ENCODE measurements at places on chromosomes 3 and 15. TPM values are rescaled to one million over a fixed set of nuclear protein-coding genes. Genes with fewer than 3 reads are reported as not detected.

- peak; percentile 100 for DNase-seq
Observed at GRCh38 chr15:71294911-71295602, 179.8 kb downstream of the THSD4 start.

DNA sequence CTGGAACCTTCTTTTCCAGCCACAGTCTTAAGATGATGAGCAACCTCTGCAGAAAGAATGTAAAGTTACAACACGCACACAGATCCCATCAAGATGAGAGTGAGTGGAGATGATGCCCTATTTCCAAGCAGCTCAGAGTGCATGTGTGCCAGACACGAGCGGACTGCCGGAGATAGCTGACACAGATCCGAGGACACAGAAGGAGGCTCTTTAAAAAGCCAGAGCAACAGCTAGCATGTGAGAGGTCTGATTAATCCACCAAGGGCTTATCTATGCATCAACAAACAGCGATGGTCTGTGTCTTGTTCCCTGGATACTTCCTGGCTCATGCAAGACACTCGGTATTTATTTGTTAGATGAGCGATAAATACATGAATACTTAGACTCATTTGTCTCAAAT lies 128.6 kb upstream of the DLG1 start:
- DNase-seq: no peak

DNA sequence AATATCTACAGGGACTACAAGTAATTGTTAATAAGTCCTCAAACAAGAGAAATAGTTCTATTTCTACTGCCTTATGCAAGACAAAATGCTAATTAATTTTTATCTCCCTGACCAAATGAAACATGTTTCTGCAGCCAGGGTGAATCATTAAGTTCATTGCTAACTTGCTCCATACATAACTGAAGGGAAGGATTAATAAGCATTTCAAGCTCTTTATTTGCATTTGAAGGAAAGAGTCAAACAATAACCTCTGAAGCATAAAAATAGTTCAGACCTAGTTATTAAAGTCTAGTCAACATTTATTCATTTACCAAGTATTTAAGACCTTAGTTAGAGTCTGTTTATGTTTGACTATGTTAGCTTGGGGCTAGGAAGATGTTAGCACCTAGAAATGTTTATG lies 120.0 kb downstream of the ATP1B3 start:
- DNase-seq: peak; percentile 12

DNA sequence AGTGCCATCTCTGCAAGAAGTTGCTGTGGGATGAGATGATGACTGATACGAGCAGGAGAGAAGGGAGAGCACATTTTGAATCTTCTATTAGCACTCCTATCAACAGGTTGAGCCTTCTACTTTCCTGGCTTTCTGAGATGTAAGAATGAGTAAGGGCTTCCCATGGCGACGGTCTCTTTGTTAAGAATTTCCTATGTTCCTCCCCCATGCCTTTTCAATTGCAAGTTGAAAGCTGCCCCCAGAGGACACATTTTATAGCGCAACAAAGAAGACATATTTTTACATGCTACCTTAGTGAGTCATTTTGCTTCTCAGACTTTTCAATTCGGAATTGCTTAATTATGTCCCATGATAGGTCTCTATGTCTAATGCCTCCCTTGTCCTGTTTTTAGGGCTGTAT lies 71.3 kb upstream of the LRTM1 start:
- DNase-seq: peak; percentile 76

- DNase-seq: no peak
Observed at GRCh38 chr3:121584418-121584817, 8.8 kb upstream of the FBXO40 start.

DNA sequence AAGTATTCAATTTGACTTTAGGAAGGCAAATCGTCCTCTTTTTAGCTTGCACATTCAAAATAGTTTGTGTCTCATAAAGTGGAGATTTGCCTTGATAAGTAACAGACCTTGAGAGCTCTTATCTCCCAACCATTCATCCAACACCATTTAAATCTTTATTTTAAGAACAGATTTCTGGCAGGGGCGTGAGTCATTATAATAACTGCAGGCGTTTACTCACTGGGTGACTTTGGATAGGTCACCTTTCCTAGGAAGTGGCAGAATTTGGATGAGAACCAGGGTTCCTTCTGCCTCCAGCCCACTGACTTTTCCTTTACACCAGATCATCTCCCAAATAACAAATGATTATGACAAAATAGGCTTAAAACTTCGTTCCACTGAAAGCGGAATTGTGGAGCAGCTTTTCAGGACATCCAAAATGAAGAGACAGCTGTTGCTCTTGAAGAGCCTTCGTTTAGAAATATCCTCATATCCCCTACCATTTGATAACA lies 5.0 kb downstream of the LMCD1 start:
- peak; percentile 78 for DNase-seq

GRCh38 chr15:83723216-83723615 lies 69.3 kb downstream of the ADAMTSL3 start:
- no peak for DNase-seq

DNA sequence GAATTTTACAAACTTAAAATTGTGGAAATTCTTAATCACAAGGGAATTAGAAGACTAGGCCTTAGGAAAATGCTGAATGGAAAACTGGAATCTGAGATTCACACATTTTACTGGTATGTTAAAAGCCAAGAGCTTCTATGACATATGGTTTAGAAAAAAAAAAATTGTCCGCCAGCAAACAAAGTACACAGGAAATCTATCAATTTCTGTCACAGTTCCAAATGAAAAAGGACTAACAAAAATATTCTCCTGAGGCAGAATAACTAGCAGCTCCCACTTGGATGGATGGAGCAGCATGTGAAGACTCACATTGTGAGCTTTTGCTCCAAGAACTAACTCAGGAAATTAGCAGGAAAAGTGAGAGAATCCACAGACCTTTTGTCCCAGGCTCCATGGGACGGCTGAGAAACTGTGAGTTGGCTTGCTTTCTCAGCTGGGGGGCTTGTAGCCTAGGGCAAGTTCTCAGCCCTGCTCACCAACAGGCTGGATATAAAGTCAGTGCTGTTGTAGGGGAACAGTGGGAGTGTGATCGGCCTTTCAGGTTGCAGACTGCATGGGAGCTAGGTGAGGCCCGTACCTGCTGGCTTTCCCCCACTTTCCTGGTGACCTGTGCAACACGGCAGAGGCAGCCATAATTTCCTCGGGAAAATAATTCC lies 731.1 kb upstream of the SGO1 start:
- DNase-seq: no peak

GRCh38 chr3:48428572-48429316 lies 1.1 kb downstream of the PLXNB1 start:
- DNase-seq: no peak

DNA sequence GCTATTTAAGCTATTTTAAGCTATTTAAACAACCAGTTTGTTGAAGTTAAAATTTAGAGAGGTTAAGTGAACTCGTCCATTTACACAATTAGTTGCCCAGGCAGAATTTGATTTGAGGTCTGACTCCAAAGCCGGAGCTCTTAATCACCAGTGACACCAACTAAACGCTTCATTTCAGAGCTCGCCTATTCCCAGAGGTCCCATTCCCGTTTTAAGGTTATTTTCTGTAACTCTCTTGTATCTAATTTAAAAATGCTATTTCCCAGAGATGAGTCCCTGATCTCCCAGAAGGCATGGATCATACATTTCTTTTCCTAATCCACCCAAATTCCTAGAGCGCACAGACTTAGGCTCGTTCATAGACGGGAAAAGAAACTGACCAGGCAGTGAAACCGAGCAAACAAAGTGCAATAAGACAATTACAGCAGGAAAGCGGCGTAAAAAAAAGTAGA lies 904 bp upstream of the MCTP2 start:
- no peak for DNase-seq

- DNase-seq: no peak
Observed at GRCh38 chr3:125078951-125079674, 23.3 kb upstream of the HEG1 start.

DNA sequence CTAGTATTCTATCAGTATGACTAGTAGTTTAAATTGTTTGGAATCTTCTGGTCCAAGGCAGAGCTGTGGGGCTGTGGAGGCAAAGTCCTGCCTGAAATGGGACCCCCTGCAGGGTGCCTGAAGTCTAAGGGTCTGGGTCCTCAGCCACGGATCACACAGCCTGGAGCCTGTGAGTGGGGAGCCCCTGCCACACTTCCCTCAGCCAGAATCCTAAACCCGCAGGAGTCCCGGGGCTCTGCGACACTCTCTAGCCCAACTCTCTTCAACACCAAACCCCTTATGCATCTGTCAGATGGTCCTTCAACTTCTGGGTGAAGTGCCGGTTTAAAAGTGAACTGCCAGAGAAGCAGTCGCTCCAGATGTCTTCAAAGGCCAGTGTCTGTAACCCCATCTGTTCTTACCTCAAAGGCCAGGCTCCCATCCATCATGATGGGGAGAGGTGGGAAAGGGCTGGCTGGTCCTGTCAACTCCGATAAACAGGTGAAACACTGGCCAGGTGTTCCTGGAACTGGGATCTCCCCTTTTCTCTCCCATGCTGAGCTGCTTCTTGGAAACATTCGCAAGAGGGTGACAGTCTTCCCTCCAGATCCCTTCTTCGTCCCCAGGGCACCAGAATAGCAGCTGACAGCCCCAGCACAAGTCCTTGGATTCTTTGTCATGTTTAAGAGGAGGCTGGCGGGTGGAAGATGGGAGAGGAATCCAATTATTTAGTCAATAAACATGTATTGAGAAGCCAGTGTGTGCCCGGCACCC lies 45.6 kb downstream of the CPN2 start:
- no peak for DNase-seq

GRCh38 chr15:25543196-25543595 lies 104.4 kb upstream of the UBE3A start:
- peak; percentile 49 for DNase-seq

DNA sequence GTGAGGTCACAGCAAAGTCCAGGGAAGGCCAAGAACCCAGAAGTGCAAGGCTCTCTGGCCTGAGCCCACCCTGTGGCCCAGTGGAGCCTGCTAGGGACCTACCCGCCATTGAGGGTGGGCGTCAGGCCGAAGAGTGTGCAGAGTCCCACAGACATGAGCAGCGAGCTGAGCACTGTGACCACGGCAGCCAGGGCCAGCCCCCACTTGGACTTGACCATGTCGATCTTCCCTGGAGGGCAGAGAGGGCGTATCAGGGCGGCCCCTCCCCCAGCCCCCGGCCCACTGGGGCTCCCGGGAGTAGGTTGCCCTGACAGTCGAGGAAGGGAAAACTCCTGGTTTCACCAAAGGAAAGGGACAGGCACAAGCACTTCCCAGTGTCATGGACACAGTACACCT lies 44.6 kb downstream of the PTPN23 start:
- no peak for DNase-seq

GRCh38 chr15:33071451-33071850 lies 123.1 kb downstream of the FMN1 start:
- no peak for DNase-seq

DNA sequence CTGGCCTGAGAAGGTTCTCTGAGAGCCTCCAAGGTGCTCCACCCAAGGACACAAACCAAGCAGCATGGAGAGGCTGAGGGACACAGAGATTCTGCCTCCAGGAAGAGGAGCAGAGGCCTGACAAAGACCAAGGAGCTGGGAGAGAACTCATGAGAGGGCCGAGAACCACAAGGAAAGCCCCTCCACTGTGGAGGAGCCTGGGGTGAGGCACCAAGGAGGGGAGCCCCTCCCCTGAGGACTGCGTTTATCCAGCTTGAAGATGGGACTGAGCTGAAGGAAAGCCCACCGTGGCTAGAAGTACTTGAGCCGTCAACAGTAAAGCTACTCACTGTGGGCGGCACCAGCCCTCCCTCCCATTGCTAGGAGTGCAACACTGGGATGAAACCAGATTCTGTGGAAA lies 63.1 kb upstream of the MEF2A start:
- DNase-seq: no peak

GRCh38 chr15:77545058-77545457 lies 87.7 kb downstream of the LINGO1 start:
- no peak for DNase-seq

- DNase-seq: no peak
Observed at GRCh38 chr3:109963831-109964230, 626.5 kb upstream of the DPPA4 start.

The CTXN2 gene
- total RNA-seq: not detected

The CCDC80 gene
- 384 TPM for total RNA-seq

The RHOV gene
- 0.32 TPM for total RNA-seq

The UROC1 gene
- not detected for total RNA-seq

The TRH gene
- not detected for total RNA-seq

The LTF gene
- not detected for total RNA-seq

The ZNF860 gene
- total RNA-seq: 0.57 TPM

The CCDC33 gene
- not detected for total RNA-seq

The LRTM1 gene
- total RNA-seq: not detected

The CLDN11 gene
- 4.5 TPM for total RNA-seq

Data from HFFc6 (cell line).